ENCODE measurements at places on chromosomes 4 and X. TPM values are rescaled to one million over a fixed set of nuclear protein-coding genes. Genes with fewer than 3 reads are reported as not detected.

TACR3 gene
- not detected for total RNA-seq

DCAF12L1 gene
- total RNA-seq: not detected

NUDT11 gene
- total RNA-seq: 6.8 TPM

HMX1 gene
- not detected for total RNA-seq

SLC10A4 gene
- total RNA-seq: 1.1 TPM

GLA gene
- 40.9 TPM for total RNA-seq

TEX11 gene
- total RNA-seq: not detected

SPINK2 gene
- not detected for total RNA-seq

HSFX4 gene
- total RNA-seq: not detected

DUSP9 gene
- total RNA-seq: not detected

USP17L15 gene
- total RNA-seq: not detected

MAGEE2 gene
- total RNA-seq: not detected

F9 gene
- total RNA-seq: not detected

MAGEA4 gene
- total RNA-seq: not detected

MGARP gene
- not detected for total RNA-seq

TMEM271 gene
- not detected for total RNA-seq
